ENCODE measurements at places on chromosomes 2 and 18. TPM values are rescaled to one million over a fixed set of nuclear protein-coding genes. Genes with fewer than 3 reads are reported as not detected.

DNA sequence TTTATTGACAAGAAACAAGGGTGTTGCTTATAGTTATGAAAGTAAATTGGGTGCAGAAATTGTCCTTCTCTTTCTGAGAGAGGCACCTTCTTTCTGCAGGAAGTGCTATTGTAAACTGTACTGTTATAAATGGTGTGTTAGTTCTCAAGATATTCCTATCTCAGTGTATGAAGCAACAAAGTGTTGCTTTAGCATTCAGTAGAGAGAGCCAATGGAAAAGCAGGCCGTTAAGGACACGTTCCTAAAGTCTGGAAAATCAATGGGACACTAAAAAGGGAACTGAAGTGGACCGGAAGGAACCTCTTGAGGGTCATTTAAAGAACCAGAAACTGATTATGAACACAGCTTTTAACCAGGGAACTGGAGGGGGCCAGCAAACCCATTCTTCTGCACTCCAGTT lies 510.0 kb upstream of the ZEB2 start:
- no peak for DNase-seq

DNA sequence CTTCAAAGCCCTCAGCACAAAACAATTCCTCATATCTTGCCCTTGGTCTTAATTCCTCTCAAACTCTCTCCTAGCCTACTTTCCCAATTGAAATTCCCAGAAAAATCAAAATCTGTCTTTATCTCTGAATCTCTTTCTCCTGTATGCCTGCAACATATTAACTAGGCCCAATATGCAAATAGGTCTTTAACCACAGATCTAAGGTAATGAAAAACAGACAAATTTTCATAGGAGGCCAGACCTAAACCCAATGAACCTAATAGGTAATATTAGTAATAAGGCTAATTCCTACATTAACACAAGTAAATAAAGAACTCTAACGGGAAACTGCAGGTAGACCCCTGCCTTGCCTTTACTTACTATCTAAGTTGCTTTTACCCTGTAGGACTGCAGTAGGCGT lies 41.4 kb downstream of the WDR33 start:
- no peak for DNase-seq

The ZSWIM2 gene
- total RNA-seq: not detected

GRCh38 chr2:29293830-29294438 lies 178.7 kb downstream of the CLIP4 start:
- no peak for DNase-seq

GRCh38 chr2:235511187-235511661 lies 17.4 kb downstream of the AGAP1 start:
- peak; percentile 87 for DNase-seq

- peak; percentile 50 for DNase-seq
Measured at GRCh38 chr2:207434899-207435465, 94.8 kb upstream of the CREB1 start.

The RUFY4 gene
- not detected for total RNA-seq

The TFPI gene
- 15.0 TPM for total RNA-seq

DNA sequence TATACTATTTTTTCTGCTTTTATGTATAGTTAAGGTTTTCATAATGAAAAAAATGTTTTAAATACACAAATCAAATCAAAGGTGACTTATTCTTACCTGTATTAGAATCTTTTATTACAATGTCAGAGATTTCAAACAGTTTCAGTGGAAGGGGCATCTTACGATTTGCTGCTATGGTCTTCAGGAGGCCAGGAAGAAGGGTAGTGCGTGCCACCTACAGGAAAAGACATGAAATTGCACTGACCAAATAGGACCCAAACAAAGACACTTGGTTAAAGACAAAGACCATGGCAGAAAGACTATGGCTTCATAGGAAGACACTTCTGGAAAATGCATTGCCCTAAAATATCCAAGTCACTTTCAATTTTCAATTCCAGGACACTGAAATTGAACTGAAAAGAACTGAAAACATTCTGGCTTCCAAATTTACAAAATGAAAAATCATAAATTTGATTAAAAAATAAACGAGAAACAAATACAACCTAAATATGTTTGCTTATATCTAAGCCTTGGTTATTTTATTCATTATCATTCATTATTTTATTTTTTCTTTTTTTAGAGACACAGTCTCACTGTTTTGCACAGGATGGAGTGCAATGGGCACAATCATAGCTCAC lies 42.1 kb downstream of the FARSB start:
- DNase-seq: no peak

GRCh38 chr2:173854840-173855239 lies 110.3 kb downstream of the SP3 start:
- DNase-seq: peak; percentile 76

- DNase-seq: no peak
Measured at GRCh38 chr2:156436497-156437085, 412 bp downstream of the GPD2 start.

- no peak for DNase-seq
Measured at GRCh38 chr2:185335879-185336278, 402.7 kb upstream of the FSIP2 start.

The TMEM150A gene
- total RNA-seq: 3.9 TPM

The TDRD15 gene
- total RNA-seq: not detected

DNA sequence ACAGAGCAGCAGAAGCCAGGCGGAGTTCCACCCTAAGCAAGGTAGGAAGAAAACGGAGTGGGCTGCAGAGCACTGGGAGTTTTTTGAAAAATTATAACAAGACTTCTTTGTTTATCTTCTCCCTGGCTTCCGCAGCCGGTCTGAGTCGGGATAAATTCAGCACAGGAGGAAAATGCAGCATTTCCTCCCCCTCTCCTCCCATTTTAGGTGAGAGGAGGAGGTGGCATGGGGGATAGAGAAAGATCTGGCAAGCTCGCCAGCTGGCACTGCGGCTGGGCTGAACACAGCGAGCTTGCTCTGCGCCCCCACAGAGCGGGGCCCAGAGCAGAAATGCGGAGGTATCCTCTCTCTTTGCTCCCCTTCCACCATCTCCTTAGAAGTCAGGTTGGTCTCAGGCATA lies 17.7 kb upstream of the CHRNA1 start:
- no peak for DNase-seq

GRCh38 chr2:40658941-40659340 lies 207.1 kb upstream of the SLC8A1 start:
- DNase-seq: no peak

DNA sequence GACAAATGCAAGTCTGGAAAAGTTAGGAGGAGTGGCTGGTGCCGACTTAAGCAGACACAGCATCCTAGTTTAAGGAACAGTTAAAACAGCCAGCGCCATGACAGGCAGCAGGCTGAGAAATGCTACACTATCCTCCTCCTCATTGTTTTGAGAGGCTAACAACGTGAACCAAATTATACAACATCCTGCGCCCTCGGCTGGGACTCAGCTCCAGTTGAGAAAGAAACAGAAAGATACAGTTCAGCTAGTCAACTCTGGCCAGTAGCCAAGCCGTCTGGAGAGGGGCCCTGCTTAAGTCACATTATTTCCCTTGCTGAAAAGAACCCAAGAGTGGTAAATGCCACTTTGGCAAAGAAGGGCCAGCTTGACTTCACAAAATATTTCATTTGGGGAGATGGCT lies 90.2 kb downstream of the BCL11A start:
- DNase-seq: no peak

The PRKAG3 gene
- not detected for total RNA-seq

- no peak for DNase-seq
Measured at GRCh38 chr2:22056621-22057132, 932.9 kb downstream of the TDRD15 start.

The NDC80 gene
- total RNA-seq: 67.2 TPM

DNA sequence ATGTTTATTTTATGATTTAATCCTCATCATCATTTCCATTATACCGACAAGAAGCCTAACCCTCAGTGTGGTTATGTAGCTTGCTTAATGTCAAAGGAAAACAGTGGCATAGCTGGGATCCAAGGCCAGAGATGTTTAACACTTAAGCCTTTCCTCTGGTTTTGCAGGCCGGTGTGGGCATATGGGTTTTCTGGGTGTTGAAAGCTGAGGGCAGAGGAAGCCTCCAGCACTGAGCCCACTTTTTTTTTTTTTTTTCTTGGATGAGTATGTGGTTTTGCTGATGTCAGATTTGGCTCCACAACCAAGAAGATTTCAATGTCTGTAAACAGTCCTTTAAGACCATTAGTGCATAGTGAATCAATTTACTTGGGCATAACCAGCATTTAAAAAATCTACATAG lies 41.3 kb downstream of the LHCGR start:
- no peak for DNase-seq

GRCh38 chr18:47146206-47146605 lies 4.1 kb downstream of the HDHD2 start:
- DNase-seq: no peak

The LRP2 gene
- total RNA-seq: not detected

GRCh38 chr18:55038162-55038561 lies 78.9 kb upstream of the CCDC68 start:
- DNase-seq: no peak

The EHD3 gene
- 0.30 TPM for total RNA-seq

GRCh38 chr2:10253596-10254372 lies 48.9 kb upstream of the HPCAL1 start:
- DNase-seq: no peak

The AFF3 gene
- 1.9 TPM for total RNA-seq

DNA sequence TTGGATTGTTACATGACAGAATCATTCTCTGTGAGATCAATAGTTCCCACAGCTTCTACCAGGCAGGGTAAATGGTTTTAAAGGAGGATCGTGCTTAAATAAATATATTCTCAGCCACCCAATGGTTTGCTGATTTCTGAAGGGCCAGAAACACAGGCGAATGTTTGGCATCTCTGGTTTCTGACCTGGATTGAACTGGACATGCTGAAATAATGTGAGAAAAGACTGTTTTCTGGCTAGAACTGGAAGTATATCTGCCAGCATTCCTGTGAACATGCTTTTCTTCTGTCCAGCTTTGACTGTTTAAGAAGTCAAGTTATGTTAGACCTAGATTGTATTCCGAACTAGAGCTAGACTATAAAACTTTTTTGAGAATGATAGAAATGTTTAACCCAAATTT lies 77.1 kb upstream of the COL3A1 start:
- DNase-seq: no peak

DNA sequence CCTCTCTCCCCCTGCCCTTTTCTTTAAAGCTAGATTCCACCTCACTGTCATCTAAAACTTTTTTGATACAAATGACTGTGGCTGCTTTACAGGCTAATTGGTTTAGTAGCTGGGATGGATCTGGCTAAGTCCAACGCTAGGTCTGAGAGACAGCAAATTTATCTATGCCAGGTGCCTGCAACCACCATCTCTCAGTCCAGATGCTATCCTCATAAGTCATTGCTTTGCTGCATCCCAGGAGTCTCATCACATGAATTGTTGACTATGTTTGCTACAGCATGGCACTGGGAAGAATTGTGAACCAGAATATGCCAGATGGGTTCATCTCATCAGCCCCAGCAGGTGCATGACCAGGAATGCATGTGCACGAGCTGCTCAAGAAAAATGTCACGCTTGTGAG lies 100.0 kb upstream of the PID1 start:
- DNase-seq: no peak

- DNase-seq: no peak
Measured at GRCh38 chr18:24470022-24470618, 9.7 kb downstream of the HRH4 start.
